Bronchial epithelial cell (primary cell): ENCODE measurements at places on chromosomes 5 and 9.

DNA sequence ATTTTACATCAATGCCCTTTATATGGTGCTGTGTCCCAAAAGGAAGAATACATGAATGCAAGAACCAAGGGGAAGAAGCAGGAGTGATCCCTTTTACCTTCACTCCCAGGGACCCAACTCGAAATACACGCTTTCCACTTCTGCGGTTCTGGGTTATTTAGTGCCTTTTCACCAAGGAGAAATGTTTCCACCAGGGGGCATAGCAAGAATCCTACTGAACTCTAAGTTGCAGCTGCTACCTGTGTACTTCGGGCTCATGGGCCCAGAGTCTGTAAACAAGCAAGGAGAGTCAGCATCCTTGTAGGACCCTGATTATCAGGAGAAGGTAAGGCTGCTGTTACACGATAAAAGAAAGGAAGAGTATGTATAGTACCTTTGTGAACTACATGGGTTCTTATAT is 45.7 kb downstream of the DPYSL3 start:
- peak; percentile 64 for DNase-seq

- peak; percentile 32 for DNase-seq
These were observed 209.0 kb downstream of the CSNK1G3 start for GRCh38 chr5:123720955-123721354.

GRCh38 chr5:157714596-157714864 is 16.7 kb upstream of the THG1L start:
- peak; percentile 12 for DNase-seq

- no peak for DNase-seq
These were observed 58.3 kb downstream of the IZUMO3 start for GRCh38 chr9:24487250-24487861.

DNA sequence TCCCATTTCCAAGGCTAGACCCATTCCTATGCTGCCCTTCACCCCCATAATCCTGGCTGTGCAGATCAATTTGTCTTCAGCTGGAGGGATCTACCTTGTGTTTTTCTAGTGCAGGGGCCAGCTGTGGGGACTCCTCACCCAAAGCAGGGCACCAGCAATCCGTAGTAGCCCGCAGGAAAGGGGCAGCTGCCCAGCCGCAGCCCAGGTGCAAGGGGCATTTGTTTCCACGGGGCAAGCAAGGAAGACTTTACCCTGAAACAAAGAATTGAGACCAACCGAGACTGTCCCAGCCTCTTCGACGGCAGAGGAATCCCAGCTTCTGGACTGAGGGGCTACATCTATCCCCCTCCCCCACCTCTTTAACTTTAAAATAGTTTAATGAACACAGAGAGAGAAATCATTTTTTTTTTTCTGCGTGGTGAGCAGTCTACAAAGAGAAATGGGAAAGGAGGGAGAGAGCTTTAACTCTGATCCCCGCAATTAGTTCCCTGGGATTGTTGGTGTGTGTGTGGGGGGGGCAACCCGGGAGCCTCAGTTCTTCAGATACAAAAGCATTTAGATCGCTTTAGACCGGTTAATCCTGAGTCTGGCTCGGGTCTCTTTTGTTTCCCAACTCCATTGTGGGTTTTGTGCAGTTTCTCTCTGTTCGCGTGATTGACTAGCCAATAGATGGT is 10.6 kb upstream of the LHX2 start:
- DNase-seq, result no peak

DNA sequence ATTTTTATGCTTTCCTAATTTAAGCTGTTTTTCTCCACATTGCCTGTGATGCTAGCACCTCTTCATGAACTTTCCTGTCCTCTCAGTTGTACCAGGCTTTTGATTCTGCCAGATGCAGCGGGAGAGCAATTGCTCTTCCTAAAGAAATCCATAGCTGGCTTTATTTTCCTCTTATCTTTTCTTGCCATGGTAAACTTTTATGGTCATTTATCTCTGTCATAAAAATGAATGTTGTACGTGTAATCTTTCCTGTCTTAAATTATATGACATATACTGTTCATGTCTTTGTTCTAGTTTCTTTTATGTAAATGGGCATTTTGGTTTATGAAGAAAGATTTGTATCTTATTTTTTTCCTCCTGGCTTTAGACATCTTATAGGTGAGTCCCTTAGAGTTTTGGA is 127.5 kb downstream of the SH3GL2 start:
- no peak for DNase-seq

DNA sequence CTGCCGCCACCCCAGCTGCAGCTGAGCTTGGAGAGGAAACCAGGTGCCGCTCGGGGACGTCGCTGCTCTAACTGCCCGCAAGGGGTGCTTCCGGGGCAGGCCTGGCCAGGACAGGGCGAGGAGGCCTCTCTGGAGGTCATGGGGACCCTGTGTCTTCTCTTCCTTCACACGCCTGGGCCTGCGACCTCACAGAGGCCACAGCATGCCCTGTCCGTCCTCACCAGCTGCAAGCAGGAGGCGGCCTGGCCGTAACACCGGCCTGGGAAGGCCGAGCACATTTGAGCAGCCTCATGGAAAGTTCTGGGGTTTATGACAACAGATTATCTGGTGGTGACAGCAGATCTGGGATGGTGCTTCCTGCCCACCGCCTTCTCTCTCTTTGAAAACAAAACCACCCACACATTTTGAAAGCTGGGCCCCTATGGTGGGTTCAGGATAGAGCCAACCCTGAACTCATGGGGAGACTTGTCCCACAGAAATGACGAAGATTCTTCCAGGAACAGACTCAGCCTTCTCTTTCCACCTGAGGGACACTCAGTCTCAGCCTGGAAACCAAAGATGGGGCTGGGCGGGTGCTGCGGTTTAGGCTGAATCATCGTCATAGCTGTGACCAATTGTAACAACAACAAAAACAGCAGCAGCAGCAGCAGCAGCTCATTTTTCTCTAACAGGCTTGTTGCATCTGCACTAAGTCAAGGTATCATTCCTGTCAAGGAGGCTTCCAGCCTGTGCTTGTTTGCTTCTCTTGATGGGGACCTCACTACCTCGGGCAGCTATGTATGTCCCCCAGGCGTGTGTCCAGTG is 99.6 kb upstream of the RAPGEF1 start:
- DNase-seq, result peak; percentile 54

DNA sequence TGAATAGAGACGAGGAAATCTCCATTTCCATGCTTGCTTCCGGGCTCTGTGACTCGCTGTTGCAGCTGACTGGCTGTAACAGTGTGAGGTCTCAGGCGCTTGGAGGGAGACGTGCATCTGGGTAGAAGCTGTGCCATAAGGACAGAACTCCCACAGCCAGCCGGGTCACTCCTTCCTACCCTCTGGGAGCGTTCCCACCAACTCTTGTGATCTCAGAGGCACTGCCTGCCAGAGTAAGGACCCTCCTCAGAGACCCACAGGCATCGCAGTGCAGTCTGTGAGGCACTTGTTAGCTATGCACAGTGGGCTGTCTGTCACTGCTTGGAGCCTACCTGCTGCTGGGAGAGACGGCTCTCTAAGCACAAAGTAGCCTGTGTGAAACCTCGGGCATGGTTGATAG is 203.4 kb upstream of the SEMA6A start:
- no peak for DNase-seq
